ENCODE measurements at places on chromosomes 1 and 21.

GRCh38 chr1:233600488-233600887 is 13.4 kb upstream of the KCNK1 start:
- DNase-seq = no peak

DNA sequence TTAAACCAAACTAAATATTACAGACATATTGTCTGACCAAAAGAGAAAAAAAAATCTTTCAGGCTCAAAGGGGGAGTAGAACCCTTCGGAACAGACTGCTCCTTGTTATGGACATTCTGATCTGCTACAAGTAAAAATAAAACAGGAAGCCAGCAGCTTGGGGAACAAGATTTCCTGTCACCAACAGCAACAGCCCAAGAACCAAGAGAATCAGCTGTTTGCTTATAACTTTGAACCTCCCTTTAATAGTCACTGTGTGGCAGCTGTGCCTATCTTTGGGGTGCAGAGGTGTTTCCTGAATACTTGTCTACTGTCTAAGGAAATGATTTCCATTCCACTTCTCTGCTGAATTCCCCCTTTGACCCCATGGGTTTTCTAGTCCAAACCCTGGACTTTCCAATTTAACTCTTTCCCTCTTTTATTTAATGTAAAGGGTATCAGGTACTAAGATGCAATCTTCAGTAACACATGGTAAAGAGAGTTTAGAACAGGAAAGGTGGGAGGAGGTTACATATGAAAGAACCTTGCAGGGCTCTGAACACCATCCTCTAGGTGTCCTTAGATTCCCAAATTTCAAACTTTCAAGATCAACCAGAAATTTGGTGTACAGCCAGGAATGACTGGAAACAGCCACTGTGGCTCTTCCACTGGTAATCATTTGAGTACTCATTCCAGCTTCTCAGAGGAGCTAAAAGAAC is 38.6 kb downstream of the GPR3 start:
- no peak for DNase-seq

DNA sequence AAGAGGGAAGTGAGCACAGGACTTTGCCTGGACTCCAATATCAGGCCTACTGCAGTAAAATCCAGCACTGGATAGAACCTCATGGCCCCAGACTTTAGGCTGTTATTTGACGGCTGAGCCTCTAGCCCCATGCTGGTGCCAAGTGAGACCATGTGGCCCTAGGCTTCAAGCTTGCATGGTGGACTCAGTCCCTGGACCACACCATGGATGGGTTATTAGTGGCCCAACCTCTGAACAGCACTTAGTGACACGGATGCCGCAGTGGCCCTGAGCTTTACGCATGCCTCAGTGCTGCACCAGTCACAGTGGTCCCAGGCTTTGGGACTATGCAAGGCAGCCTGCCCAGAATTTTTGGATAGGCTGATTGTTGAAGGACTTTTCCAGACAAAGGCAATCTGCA is 13.0 kb downstream of the IFI44L start:
- DNase-seq = no peak

DNA sequence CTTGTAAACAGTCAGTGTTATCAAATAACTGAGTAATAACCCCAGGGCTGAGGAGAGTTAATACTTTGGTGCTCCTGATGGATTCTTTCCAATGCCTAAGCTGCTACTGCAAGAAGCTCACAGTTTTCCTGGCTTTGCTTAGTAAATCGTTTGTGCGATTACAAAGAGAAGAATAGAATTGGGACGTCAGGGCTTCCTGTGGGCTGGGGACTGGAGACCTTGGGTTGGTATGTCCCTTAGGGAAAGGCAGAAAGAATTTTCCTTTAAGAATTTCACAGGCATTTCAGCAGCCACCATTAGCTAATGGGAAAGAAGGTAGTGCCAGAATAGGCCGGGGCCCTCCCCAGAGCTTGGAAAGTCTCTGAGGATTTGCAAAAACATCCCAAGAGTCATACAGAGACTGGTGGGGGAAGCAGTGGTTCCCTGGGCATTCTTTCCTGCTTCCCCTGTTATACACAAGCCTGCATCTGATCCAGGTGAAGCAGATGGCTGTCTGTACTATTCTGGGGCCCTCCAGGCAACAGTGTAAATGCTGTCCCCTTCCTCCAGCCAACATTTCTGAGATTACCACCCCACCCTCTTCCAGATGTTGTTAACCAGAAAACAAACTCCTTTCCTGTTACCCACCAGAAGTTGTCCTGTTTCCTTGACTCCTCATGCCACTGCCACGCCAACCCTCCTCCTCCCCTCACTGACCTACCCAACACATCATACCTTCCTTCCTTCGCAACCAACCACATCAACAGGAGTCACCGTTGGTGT is 40.2 kb downstream of the PLXNA2 start:
- DNase-seq = no peak

- DNase-seq = no peak
These were observed 5.8 kb upstream of the ETV3L start for GRCh38 chr1:157105298-157105987.

- DNase-seq = no peak
These were observed 22.7 kb upstream of the ACTL8 start for GRCh38 chr1:17732475-17732874.

DNA sequence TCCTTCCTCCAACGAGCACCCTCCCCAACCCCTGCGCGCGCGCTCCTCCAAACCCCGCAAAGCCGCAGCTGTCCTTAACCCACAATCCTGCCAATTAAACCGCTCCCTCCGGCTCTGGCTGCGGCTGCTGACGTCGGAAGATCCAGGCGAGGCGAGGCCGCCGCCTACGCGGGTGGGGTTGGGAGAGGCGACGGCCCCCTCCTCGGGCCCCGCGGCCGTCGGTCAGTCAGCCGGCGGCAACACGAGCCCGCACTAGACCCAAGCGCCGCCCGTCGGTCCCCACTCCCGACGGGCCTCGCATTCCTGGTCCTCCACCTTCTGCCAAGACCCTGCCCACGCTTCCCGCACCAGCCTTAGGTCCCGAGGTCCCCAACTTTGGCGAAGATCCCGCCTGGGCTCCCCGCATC is 75.4 kb downstream of the VWA5B1 start:
- DNase-seq = no peak

- DNase-seq = no peak
These were observed 31.6 kb downstream of the ZC3H11B start for GRCh38 chr1:219581344-219581743.

GRCh38 chr1:211529453-211529852 is 37.5 kb upstream of the RD3 start:
- no peak for DNase-seq

DNA sequence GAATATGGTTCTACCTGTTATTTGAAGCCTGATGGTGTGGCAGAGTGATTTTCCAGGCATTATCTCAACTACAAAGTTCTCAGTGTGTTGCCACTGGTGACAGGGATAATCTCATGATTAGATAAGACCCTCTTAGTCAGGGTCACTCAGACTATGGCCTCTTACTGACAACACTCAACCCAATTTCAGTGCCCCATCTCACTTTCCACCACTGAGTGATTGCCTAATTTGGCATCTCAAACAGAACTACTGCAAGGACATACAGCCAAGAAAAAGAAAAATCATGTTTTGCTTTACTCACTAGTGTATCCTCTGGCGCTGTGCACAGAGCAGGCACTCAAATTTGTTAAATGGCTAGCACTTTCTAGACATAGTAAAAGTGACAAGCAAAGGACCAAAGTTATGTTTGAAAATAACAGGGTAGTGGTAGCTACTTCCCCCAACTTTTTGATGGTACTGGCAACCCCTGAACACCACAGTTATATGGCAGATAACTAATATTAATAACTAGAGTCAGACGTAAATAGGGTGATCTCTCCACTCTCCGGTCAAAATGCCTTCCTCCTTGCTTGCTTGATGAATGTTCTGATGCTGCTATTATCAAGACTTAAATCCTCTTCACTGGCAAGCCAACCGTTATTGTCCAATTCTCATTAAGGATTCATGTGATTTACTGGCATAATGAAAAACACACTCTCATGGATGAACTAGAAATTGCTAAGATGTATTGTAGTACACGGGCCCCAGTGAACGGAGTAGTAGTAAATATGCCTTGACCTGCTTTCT is 37.1 kb upstream of the SLC30A10 start:
- no peak for DNase-seq

DNA sequence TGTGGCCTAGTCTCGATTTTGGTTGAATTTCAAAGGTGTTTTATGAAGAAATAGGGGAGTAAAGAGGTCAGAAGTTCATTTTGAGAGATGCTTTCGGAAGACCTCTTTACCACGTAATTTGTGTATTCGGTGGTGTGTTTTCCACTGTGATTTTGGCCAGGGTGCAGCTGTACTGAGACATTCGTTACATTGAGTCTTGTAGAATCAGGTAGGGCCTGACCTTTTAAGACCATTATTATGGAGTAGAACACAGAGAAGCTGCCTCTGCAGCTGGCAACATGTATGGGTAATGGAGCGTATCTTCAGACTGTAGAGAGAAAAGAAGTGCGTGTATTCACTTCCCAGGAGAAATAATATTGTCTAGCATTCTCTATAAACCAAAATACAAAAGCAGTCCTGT is 326.5 kb downstream of the PDE4B start:
- no peak for DNase-seq

DNA sequence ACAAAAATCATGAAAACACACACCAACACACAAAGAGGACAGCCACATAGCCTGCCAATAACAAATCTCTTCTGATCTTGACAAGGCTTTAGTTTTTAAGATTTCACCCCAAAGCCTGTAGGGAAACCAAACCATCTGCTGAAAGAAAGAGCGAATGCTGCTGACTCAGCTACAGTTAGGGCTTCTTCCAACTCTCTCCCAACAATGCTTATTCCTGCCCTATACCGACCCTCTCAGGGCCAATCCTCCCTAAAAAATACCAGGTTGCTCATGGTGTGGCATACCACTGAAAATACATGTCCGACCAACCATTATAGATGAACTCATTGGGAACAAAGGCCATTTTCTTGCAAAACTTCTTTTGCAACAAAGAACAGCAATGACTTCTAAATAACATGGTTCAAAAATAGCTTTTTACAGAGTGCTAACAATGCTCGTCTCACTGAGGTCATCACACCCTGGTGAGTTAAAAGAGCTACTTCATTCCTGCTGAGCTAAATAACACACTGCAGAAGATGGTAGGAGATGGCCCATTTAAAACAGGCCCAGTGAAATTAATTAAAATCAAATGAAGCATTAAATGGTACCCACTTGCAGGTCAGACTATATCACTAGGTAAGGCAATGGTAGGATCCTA is 86.1 kb downstream of the KIAA0319L start:
- DNase-seq = no peak

- no peak for DNase-seq
These were observed 80.9 kb upstream of the ADAMTS5 start for GRCh38 chr21:27047658-27048314.

- DNase-seq = no peak
These were observed 54.9 kb upstream of the ADAMTS5 start for GRCh38 chr21:27021801-27022200.

- DNase-seq = no peak
These were observed 746.5 kb downstream of the USP25 start for GRCh38 chr21:16476056-16476825.

DNA sequence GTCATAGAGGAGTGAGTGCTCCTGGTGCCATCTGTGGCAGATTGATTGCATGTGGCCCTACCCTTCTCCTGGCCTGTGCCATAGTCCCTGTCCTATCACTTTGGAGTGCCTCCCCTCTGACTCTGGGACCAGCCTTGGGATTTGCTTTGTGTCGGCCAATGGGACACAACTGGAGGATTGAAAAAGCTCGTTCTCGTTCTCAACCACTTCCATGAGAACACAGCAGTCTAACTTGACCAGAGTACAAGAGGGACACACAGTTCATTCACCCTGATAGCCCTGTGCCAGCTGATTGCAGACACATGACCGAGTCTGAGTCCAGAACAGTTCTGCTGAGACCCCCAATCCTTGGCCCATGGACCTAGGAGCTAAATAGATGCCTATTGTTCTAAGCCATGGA is 47.8 kb downstream of the C1orf198 start:
- DNase-seq = no peak

DNA sequence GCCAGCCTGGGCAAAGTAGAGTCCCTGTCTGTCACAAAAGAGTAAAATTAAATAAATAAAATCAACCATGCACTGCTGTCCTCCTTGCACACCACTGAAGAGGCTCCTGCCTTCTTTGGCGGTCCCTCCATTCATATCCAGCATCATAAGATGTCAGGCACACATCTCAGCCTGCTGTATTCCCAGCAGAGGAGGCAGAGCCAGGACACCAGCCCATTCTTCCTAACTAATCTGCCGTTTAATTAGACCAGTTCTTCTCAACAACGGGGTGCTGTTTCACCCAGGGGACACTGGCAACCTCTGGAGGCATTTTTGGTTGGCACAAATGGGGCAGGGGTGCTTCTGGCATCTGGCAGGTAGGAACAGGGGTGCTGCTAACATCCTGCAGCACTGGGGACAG is 119.7 kb downstream of the ETS2 start:
- DNase-seq = no peak

- DNase-seq = no peak
These were observed 30.0 kb upstream of the SDE2 start for GRCh38 chr1:226029093-226029496.

- DNase-seq = no peak
These were observed 9.7 kb downstream of the HSD3B1 start for GRCh38 chr1:119516680-119517079.

GRCh38 chr1:24502709-24503058 is at the start of gene RCAN3:
Gene RCAN3 (plus strand): TSS chr1:24502836. CDS start chr1:24514373, 11,537 bp downstream.
- DNase-seq = peak; percentile 48

DNA sequence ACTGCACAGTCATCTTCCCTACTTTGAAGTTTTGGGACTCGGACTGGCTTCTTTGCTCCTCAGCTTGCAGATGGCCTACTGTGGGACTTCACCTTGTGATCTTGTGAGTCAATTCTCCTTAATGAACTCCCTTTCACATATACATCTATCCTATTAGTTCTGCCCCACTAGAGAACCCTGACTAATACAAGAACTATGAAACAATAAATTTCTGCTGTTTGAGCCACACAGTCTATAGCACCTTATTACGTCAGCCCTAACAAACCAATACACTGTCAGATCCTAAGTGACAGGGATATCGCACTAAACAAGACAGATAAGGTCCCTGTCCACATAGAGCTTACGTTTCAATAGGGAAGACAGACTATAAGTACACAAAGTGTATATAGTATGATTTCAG is 120.1 kb downstream of the PLPP3 start:
- no peak for DNase-seq

GRCh38 chr1:222618880-222619596 is 1.1 kb downstream of the MIA3 start:
- no peak for DNase-seq

DNA sequence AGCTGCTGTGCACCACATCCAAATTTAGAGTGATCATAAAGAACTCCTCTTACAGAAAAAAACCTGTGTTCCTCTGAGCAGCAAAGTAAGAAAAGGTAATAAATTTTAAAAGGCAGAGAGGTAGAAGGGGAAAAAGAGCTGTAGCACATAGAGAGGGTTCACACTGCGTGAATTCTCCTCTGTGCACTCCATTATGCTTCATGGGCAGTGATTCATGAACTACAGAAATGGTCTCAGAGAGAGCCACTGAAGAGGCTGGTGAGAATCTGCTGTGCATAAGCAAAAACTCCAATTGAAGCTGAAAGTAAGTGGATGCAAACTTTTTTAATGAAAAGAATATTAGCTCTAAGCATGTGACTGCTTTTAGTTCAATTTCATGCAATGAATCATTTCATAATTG is 65.0 kb downstream of the CRB1 start:
- DNase-seq = no peak

- no peak for DNase-seq
These were observed 337.0 kb upstream of the NR5A2 start for GRCh38 chr1:199690496-199690895.

Measured in stimulated activated CD8-positive, alpha-beta memory T cell treated with anti-CD3 and anti-CD28 coated beads, Interleukin-4, amount 100 ng/mL, for 4 hours (primary cell).